ENCODE measurements at places on chromosomes 4 and X. TPM values are rescaled to one million over a fixed set of nuclear protein-coding genes. Genes with fewer than 3 reads are reported as not detected.

GRIA2 gene
- total RNA-seq, result not detected

DCX gene
- total RNA-seq, result not detected

KCNE5 gene
- 0.32 TPM for total RNA-seq

CPZ gene
- 12.2 TPM for total RNA-seq

NSG1 gene
- total RNA-seq, result 0.17 TPM

REPS2 gene
- 0.52 TPM for total RNA-seq

TET2 gene
- total RNA-seq, result 5.2 TPM

C4orf36 gene
- 2.1 TPM for total RNA-seq

KCND1 gene
- 1.6 TPM for total RNA-seq

FRAS1 gene
- total RNA-seq, result 0.26 TPM

SGMS2 gene
- 38.9 TPM for total RNA-seq

ATP8A1 gene
- 2.2 TPM for total RNA-seq

MAOB gene
- 5.5 TPM for total RNA-seq

LEF1 gene
- total RNA-seq, result not detected

CCDC110 gene
- 2.0 TPM for total RNA-seq

PALLD gene
- 62.4 TPM for total RNA-seq

MAB21L2 gene
- 0.32 TPM for total RNA-seq

IRAK1 gene
- total RNA-seq, result 31.8 TPM

FSTL5 gene
- total RNA-seq, result not detected

CT45A5 gene
- total RNA-seq, result not detected

GUCY2F gene
- under 0.01 TPM for total RNA-seq

FHIP1A gene
- total RNA-seq, result not detected

ADH1A gene
- total RNA-seq, result 0.16 TPM

KLKB1 gene
- 0.16 TPM for total RNA-seq

SCD5 gene
- 11.6 TPM for total RNA-seq

IL15 gene
- 2.4 TPM for total RNA-seq

TSPAN6 gene
- total RNA-seq, result 31.8 TPM

MAGEA4 gene
- total RNA-seq, result not detected

EDA gene
- total RNA-seq, result under 0.01 TPM

CFP gene
- 0.17 TPM for total RNA-seq

PABPC1L2A gene
- not detected for total RNA-seq

ARL9 gene
- 0.95 TPM for total RNA-seq

CAMK2D gene
- 172 TPM for total RNA-seq

UGT2A3 gene
- total RNA-seq, result not detected
